EH (cell line): ENCODE measurements at places on chromosomes 6 and 20.

- DNase-seq: peak; percentile 55
These were observed 48.6 kb upstream of the FABP7 start for GRCh38 chr6:122730775-122731386.

GRCh38 chr6:87066449-87067333 is 28.2 kb downstream of the CGA start:
- peak; percentile 75 for DNase-seq

DNA sequence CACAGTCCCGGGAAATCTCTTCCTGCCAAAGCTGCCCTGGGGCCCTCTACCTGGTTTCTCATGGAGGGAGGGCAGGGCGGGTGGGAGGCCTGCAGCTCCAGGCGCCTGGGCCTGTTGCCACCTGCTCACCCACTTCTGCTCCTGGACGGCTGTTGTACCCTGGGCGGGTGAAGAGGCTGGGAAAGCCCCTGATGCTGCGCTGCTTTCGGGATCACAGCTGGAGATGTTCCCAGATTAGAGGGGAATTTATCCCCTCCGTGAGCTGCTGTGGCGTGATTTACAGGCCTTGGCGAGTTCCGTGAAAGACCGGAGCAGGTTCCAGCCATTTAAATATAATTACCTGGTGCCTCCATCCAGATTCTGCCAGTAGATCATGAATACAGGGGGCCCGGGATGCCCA is 12.3 kb upstream of the VSTM2L start:
- DNase-seq: no peak

GRCh38 chr20:48708630-48709029 is 119.2 kb downstream of the PREX1 start:
- DNase-seq: no peak

DNA sequence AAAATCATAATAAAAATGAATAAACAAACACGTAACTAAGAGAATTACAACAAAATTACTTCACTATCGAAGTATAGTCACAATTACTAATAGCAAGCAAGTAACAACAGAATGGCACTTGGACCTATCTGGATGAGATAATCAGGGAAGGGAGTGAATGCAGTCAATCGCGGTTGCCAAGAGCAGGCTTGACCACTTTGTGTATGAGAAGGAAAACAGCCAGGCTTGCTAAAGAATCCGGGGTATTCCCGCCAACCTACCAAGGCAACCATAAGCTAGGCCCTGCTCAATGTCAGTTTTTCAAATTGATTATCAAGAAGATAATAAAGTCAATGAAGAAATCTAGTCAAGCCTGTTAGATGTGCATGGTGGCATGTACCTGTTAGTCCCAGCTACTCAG is 39.7 kb downstream of the PXDC1 start:
- DNase-seq: no peak

DNA sequence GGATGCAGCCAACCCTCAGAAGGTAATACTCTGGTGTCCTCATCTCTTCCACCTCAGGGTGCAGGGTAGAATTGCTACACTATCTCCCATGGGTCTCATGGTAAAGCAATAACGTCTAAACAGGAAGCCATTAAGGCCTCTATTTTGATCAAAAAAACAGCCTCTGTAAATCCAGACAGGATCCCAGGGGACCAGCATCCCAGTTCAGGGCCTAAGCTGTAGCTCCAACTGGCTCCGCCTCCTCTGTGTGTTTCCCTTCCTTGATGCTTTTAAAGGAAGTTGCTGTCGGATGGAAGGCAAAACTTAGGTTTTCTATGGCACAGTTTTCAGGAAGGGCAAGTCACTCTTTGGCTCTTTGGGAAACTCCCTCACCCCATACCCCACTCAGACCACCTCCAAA is 222.0 kb downstream of the MAFB start:
- DNase-seq: no peak

- no peak for DNase-seq
These were observed 50.1 kb downstream of the TRERF1 start for GRCh38 chr6:42401613-42401951.

- no peak for DNase-seq
These were observed 316.3 kb downstream of the ARHGAP18 start for GRCh38 chr6:129393654-129394053.

DNA sequence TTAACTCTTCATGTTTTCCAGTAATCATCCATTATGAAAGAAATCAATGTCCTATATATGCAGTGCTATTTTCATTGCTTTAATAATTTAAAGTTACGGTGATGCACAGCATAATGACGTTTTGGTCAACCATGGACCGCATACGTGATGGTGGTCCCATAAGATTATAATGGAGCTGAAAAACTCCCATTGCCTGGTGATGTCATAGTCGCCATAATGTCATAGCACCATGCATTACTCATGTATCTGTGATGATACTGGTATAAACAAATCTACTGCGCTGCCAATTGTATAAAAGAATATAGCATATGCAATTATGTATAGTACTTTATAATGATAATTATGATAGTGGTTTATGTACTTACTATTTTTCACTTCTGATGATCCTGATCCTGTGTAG is 42.3 kb upstream of the ALDH8A1 start:
- DNase-seq: no peak

DNA sequence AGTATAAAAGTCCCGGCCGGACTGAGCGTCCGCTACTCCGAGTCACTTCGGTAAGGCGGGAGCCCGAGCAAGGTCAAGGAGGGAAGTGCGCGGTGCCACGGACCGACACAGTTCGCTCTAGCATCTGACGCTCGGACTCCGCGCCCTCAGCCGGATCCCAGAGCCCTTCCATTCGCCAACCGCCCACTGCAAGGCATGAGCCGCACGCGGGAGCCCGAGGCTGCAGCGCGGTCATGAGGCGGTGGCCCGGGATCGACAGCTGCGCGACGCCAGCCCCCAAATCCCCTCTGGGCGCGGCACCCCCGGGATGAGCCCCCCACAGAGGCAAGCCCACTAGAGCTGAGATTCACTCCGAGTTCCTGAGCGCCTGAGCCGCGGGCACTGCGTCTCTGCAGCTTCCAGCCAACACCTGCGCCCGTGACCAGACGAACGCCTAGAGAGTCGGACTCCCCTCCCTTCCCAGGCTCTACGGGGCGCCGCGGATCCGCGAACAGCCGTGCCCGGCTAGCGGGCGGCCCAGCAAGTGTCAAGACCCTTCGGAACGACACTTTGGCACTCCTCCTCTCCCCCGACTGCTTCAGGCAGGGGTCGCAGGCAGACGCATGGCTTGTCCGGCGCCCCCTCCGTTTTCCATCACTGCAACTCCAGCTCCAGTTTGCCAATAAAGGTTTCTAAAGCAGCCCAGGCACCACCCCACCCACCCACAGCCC is 725 bp upstream of the ISM1 start:
- peak; percentile 30 for DNase-seq

DNA sequence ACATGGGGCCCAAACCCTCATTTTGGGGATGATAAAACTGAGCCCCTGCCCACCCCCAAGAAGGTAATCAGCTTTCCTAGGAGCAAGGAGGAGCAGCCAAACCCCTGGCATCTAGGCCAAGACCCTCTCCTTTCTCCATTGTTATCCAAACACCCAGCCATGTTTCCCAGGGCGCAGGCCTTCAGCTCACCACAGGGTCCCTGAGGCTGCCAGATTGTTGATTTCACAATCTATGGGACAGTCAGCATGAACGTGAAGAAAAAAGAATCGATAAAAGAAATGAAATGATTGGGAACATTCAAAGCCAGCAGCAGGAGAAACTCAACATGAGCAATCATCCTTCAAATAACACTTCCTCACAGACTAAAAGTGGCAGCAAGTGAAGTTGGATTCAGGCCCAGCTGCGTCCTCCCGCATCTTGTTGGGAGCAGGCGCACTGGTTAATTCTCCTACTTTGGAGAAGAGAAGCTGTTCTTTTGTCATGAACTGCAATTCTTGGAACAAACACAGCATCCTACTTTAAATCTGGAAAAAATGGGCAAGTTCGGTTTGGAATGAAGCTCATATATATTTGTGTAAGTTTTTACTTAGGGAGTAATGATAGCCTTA is 241.8 kb upstream of the PRDM1 start:
- DNase-seq: no peak

DNA sequence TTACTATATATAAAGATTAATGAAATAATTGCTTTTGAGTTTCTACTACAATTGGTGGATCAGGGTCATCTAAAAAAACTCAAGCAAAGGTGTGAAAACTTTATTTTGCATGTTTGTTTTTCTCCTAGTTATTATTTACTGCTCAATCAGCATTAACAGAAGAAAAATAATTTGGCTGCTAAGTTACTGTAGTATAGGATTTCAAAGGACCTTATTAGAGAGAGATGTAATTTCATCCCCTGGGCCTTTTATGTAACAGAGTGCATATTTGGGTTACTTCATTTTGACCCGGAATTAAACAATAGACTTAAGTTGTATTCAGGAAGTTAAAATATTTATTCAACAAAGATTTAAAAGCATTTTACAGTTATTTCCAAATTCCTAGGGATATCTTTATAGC is 49.8 kb downstream of the EYA4 start:
- no peak for DNase-seq

DNA sequence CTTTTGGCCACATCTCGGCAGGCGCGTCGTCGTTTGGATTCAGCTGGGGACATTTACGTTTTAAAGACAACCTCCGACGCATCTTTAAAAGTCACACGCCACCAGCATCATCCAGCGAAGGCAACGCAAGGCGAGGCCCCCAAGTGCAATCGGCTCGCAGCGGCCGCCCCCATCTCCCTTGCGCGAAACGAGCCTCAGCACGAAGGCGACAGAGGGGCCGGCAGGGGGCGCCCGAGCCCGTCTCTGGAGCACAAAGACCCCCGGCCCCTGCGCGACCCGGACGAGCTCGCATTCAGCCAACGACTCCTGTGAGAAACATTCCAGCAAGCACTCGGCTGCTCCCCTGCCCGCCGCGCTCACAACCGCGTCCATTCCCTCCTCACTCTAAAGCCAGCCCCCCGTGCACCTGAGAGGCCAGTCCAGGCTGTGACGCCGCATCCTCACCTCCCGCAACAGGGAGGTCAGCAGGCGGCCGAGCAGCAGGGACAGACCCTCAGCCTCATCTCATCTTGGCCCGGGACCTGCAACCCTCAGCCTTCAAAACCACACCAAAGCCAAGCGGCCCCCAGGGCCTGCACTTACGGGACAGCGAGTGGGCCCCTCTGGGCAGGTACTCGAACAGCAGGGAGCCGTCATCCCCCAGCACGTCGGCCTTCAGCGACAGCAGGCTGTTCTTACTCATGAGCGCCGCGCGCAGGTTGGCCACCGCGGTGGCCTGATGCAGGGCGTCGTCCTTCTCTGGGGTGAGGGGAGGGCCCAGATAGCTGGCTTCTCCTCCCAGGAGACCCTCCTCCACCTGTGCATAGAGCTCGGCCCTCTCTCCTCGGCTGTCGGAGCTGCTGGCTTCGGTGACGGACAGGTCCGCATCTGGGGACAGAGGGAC is 35.8 kb downstream of the SLC2A4RG start:
- DNase-seq: peak; percentile 46

GRCh38 chr20:57761413-57761734 is 51.6 kb upstream of the PMEPA1 start:
- DNase-seq: no peak

GRCh38 chr6:127459231-127459641 is at the start of gene KIAA0408:
TSS of gene KIAA0408 (minus strand) at chr6:127459389. CDS start at chr6:127453981, 5,408 bp downstream.
- DNase-seq: peak; percentile 83

- peak; percentile 20 for DNase-seq
These were observed 27.8 kb upstream of the CENPW start for GRCh38 chr6:126312013-126312665.

GRCh38 chr20:33667676-33668465 is 1.1 kb downstream of the ACTL10 start:
- DNase-seq: peak; percentile 80

GRCh38 chr6:160263196-160263939 is 4.7 kb upstream of the SLC22A2 start:
- no peak for DNase-seq

GRCh38 chr6:21478883-21479539 is 114.5 kb upstream of the SOX4 start:
- DNase-seq: peak; percentile 13

DNA sequence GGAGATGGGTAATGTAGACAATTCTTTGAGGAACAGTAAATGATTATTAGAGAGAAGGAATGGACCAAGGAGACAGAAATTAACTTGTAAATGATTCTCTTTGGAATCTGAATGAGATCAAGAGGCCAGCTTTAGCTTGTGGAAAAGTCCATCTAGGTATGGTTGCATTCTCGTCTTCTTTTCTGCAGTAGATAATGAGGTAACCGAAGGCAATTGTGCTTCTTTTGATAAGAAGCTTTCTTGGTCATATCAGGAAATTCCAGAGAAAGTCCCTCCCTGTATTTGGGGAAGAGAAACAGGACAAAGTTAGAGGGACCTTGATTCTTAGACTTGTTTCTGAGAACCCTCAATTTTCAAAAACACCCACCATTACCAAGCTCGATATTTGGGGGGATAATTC is 109.1 kb upstream of the PRSS16 start:
- DNase-seq: no peak

DNA sequence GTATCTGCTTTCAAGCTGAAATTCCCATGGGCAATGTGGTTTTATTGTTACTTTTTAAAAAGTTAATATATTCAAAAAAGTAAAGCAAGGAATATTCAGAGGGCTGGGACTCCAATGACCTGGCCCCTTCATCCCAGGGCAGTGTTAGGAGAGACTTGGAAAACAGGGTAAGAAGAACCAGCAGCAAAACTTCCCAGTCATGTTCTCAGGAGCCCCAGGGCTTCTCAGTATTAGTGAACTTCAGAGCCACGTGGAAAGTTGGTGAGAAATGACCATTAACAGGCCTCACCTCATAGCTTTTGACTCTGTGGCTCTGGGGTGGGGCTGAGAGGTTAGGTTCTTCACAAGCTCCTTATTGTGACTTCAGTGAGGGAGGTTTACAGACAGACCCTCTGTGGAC is 230.4 kb upstream of the KCNG1 start:
- DNase-seq: no peak

DNA sequence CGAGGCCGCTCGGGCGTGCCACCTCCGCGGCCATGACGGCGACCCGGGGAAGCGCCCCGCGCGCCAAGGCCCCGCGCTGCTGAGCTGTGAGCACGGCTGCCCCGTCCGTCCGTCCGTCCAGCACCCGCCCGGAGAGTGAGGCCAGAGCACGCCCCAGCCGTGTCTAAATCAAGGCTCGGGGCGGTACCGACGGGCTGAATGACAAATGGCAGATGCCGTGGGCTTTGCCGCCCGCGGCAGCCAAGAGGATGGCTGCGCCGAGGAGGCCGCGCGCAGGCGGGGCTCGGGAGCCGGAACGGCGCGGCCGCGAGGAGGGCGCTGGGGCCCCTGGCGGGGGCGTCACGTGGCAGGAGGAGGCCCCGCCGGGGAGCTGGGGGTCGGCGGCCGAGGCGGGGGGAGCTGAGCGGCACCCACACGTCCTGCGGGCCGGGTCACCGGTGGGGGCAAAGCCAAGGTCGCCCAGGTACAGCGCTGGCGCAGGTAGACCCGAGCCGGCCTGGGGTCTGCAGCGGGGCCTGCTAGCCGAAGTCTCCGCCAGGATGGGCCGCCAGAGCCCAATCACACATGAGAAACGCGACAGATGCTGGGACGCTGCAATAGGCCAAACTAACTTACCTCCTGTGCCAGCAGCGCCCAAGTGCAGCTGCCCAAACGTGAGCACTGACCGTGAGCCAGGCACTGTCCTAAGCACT is at the start of gene PLAGL1:
Gene PLAGL1 (minus strand): TSS at position 140 of the 692 bp plus-strand sequence. CDS start 60,123 bp downstream, outside the sequence.
- DNase-seq: peak; percentile 81

GRCh38 chr6:168153553-168153952 is 74.5 kb upstream of the FRMD1 start:
- no peak for DNase-seq
